Activated CD4-positive, alpha-beta T cell treated with anti-CD3 and anti-CD28 coated beads, Interleukin-2, amount 10 ng/mL, durations not matched to agents 7 days and 5 days (primary cell): ENCODE measurements at places on chromosomes 7 and 10.

DNA sequence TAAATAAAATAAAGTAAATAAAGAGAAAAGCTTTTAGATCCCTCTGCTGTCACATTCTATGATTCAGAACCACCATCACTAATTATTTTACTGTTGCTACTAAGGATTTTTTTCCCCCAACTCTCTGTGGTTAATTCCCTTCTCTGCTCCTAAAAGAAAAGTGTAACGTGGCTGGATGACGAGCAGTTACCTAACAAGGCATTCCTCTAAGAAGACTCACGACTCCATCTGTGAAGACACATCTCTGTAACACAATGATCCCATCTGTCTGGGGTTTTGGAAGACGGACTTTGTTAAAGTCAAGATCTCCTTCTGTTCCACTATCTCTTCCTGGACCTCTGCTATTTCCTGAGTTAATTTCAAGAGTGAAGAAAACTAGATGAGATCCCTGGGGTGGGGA lies 179.9 kb downstream of the SFMBT2 start:
- no peak for DNase-seq

GRCh38 chr7:45625067-45625466 lies 50.9 kb downstream of the ADCY1 start:
- no peak for DNase-seq

GRCh38 chr7:41134300-41135255 lies 568.3 kb downstream of the INHBA start:
- DNase-seq, result no peak

DNA sequence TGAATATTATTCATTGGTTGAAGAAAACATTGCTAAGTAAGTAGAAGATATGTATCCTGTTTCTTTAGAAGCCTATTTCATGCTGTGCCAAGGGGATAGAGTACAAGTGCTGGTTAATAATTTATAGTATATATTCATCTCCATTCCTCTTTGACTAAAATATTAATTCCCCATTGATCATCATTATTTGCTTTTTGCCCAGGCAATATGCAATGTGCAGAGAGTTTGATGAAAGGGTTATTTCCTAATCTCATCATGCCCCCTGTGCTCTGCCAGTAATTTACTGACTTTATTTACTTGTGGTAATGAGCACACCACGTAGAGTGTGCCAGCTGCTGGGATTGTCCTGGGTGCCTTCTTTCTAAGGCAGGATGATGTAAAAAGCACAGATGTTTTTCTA lies 180.9 kb downstream of the REEP3 start:
- no peak for DNase-seq

DNA sequence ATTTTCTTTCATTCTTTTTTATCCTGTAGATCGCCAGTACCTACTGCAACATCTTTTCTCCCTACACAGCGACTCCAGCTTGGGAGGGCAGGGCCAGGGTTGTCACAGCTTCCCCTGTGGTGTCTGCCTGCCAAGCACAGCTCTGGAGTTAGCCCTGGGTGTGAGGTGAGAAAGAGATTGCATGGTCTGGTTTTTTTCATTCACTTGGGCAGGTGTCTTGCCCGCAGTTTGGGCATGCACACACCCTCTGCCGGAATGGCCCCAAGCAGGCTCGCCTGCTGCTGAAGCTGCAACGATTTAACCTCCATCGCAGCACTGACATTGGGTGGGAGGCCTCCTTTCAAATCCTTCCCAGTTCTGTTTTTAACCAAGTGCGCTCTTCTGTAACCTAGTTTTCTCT lies 132.8 kb downstream of the WNT2 start:
- DNase-seq, result no peak

DNA sequence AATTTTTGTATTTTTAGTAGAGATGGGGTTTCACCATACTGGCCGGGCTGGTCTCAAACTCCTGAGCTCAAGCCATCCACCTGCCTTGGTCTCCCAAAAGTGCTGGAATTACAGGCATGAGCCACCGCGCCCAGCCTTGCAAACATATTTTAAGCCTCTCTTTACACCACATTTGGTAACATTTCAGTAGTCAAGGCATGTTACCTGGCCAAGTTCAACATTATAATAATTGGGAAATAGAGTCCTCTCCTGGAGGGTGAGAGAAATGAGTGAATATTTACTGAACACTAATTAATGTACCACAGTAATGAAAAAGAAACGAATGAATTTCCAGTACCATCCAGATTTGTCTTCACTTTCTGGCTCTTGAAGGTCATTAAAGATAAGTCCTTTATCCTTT lies 10.0 kb upstream of the CNOT4 start:
- DNase-seq, result no peak

- DNase-seq, result no peak
These were observed 172.3 kb upstream of the GLI3 start for GRCh38 chr7:42409296-42409695.

DNA sequence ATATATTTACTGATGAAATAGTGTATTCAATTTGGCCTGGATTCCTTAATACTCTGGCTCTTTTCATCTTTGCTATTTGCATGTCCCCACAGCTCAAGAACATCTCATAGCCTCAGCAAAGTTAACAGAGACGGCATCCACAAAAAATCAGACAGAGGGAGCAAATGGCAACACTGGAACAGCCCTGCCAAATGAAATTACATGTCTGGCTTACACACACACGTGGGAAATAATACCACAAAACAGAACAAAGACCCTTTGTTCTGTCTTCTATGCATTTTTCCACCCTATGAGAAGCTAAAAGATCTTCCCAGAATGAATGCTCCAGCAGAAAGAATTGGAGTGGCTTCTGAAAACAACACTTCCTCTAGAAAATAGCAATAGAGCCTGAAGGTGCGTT lies 139.5 kb downstream of the ALOX5 start:
- DNase-seq, result no peak

- no peak for DNase-seq
These were observed 27.0 kb downstream of the SLC26A4 start for GRCh38 chr7:107687656-107688055.
